Astrocyte of the cerebellum (primary cell): ENCODE measurements at places on chromosomes 5 and 9.

- DNase-seq, result no peak
Observed at GRCh38 chr9:102985162-102985895, 9.8 kb upstream of the CYLC2 start.

- DNase-seq, result no peak
Observed at GRCh38 chr9:30851600-30851999, 1532.8 kb upstream of the ACO1 start.

- DNase-seq, result no peak
Observed at GRCh38 chr9:23702311-23702922, 123.6 kb downstream of the ELAVL2 start.

DNA sequence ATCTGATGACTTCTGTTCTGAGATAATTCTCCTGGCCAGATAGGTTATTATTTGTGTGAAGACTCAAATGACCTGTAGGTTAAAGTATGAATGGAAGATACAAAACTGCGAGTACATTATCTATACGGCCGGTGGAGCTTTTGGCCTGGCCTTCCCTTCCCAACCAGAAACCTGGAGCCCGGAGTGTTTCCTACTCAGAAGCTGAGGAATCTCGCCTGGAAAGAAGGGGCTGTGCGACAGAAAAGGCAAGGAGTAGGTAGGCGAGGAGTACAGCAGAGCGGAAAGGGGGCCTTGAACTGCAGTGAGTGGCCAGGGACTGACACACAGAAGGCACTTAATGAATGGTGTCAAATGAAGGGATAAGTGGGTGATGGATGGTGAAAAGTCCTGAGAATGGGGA, 34.6 kb downstream of the ANGPTL2 start:
- DNase-seq, result no peak

GRCh38 chr5:78320401-78320800, 25.9 kb upstream of the AP3B1 start:
- peak; percentile 9 for DNase-seq

DNA sequence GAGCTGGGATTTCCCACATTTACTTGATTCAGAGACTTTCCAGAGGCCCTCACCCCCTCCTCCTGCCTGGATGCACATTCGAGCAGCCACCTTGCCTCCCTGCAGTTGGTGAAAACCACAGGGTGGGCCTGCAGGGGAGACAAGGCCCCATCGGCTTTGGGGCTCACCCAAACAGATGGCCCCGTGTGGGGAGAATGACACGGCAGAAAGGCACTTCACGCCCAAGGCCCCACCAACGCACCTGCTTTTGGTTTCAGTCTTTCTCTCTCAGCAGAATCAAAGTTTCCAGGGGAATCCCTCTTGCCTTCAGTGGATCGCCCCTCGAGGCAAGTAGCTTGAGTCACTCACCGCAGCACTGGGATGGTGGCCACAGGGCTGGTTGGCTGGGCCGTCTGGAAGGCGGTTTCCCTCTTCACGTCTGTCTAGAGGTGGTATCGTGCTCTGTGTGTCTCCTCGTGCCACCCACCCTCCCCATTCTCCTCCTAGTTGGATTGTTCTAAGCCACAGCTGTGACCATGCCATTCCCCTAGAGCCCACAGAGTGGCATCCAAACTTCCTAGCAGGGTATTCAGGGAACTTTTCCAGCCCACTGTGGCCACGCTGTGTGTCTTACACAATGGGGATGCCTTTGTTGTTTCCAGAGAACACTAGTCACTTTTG, 31.8 kb downstream of the SEC61B start:
- DNase-seq, result no peak

DNA sequence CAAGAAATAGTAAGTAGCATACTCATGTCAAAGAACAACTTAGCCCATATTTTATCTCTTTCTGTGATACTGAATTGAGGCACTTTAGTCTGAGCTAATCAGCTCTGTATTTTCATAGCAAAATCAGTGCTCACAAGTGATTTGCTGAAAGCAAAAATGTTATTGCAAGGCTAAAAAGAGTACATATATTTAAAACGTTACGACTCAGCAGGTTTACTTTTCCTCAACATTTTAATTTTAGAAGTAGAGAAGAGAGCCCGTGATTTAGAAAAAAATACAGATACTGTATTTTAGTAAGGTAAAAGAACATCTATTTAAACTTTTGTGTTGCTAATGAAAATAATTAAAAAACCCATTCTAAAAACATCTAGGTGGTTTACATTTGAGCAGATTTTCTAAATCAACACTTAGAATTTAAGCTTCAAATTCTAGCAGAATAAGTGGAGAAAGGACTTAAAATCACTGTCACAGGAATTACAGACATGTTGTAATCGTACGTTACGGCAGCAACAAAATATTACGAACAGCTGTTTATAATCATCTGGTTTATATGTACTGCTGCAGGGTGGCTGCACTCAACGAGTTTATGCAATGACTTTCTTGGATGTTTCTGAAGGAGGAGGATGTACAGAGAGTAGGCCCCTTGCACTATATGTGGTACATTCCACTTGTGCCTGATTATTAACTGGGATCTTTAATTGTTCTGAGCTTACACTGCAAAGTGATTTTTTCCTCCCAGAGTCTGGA, 20.1 kb downstream of the SREK1 start:
- DNase-seq, result no peak

GRCh38 chr5:65366655-65367054, 115.1 kb downstream of the ADAMTS6 start:
- peak; percentile 15 for DNase-seq

DNA sequence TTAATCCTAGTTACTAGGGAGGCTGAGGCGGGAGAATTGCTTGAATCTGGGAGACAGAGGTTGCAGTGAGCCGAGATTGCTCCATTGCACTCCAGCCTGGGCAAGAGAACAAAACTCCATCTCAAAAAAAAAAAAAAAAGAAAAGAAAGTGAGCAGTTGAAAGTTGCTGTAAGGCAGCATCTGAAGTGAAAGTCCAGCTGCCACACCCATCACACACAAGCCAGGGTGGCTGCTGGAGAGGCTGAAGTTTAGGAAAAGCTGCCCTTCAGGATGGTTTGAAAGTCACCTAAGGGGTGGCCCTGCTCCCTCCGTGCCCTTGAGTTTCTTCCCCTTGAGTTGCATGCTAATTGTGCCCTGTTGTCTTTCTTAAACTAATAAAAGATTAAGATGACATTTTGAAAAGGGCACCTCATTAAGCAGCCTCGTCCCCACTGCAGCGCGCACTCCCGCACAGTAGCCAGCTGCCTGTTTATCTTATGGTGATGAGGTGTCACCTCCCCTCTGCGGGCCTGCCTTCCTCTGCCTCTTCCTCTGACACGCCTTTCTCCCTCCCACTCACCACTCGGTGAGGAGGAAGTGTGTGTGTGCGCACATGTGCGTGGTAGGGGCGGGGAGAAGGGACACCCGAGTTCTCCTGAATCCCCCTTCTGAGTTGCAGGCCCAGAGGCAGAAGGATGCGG, 104.2 kb upstream of the PANK3 start:
- no peak for DNase-seq

DNA sequence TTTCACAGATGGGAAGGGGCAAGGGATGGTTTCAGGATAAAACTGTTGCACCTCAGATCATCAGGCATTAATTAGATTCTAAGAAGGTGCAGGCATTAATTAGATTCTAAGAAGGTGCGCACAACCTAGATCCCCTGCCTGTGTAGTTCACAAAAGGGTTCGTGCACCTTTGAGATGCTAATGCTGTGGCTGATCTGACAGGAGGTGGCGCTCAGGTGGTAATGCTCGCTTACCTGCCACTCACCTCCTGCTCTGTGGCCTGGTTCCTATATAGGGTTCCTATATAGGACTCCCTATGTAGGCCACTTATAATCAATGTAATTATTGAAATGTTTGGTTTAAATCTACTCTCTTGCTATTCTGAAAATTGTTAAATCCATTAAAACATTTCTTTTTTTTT, 171.0 kb downstream of the MSX2 start:
- DNase-seq, result no peak

- DNase-seq, result no peak
Observed at GRCh38 chr9:120937596-120937995, 11.0 kb upstream of the TRAF1 start.

DNA sequence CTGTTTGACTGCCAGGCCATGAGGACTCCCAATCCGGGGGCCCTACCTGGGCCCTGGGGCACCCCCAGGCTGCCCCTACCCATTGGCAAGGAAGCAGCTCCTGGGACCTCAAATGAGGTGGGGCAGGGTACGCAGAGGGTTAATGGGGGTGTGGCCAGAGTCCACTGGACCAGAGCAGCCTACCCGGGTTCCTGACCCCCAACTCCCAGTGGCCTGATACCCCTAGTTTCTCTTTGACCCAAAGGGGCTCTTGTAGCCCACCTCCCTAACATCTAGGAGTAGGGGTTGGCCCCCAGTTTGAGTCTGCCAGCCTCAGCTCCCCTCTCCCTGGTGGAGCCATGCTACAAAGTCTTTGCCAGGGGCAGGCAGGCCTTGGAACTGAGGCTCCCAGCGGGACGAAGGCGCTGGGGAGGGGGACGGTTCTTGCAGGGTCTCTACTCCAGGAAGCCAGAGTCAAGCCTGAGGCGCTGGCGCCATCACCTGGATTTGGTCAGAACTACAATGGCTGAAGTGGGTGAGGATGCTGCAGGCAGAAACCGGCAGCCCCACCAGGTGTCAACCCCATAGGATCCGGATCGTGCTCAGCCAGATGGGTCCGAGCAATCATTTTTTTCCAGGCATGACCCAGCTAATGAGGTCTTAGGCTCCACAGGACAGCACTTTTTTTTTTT, 8.4 kb upstream of the CERCAM start:
- peak; percentile 19 for DNase-seq

GRCh38 chr9:27835746-27836145, 262.5 kb upstream of the C9orf72 start:
- DNase-seq, result no peak

GRCh38 chr5:93571114-93571949, 9.7 kb downstream of the NR2F1-AS1 start:
- no peak for DNase-seq

- no peak for DNase-seq
Observed at GRCh38 chr5:57171816-57172465, 1.9 kb upstream of the GPBP1 start.

DNA sequence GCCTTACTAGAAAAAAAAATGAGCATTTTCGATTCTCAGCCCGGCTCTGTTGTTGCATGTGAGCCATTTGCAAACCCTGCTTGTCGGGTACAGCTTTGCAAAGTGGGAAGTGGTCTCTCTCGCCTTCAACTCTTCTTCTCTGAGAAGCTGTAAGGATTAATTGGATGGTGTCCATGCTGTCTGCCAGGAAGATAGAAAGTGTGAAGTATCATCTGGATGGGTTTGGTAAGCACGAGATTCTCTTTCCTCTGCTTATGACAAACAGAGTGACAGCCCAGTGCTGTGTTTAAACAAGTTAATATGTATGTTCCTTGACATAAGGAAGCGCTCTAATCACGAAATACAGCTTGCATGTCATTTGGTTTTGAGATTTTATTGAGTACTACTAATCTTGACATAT, 109.1 kb upstream of the SPATA31D4 start:
- no peak for DNase-seq

DNA sequence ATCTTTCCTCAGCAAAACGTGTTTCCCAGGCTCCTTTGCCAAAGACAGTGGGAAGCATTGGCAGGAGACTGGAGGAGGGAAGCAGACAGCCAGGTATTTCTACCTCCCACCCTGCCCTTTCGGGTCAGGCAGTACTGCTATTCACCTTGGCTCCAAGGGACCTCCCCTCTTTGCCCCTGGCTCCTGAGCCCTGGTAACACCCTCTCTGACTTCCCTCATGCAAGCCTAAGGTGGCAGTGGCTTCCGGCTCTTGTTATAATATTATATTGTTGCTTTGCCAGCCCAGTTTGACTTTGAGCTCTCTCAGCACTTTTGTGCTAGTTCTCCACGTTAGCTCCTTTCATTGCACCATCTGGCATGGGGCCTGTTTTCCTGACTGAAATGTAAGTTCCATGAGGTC, 81.6 kb upstream of the IFNK start:
- DNase-seq, result no peak

DNA sequence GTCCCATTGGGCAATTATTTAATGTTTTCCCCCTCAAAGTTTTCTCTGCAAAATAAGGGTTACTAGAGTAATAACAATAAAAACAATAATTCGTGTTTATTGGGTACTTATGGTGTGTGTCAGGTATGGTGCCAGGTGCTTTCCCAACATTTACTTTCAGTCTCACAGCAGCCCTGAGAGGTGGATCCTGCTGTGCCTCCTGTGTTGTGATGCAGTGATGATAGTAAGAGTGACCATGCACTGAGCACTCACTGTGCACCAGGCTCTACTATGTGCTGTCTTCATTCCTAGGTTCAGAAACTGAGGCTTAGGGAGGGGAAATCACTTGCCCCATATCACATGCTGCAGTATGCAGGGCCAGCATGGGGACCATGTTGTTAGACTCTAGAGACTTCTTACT, 15.5 kb downstream of the OTULINL start:
- no peak for DNase-seq

GRCh38 chr9:33233626-33234342, 6.2 kb upstream of the SPINK4 start:
- DNase-seq, result peak; percentile 67

GRCh38 chr5:150313921-150314716, 11.4 kb upstream of the ARSI start:
- DNase-seq, result no peak

GRCh38 chr9:34343090-34343489, 13.7 kb downstream of the NUDT2 start:
- no peak for DNase-seq

GRCh38 chr9:93678199-93679019, 102.0 kb downstream of the PHF2 start:
- no peak for DNase-seq

GRCh38 chr9:13432904-13433303, 153.4 kb upstream of the MPDZ start:
- no peak for DNase-seq

DNA sequence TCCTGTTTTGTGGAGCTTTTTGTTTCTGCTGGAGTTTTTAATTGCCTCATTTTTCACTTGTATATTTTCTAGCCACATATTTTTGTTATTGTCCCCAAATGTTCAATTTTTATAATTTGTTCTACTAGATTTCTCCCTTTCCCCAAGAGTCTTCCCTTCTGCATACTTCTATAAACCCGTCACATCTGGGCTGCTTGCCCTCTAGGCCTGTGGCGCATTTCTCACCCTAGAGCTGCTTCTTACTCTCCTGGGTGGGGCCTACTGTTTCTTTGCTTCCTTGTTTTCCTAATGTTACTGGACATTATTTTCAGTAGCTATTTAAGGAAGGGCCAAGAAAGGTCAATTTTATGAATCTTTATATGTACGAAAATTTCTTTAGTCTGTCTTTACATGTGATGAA, 51.5 kb downstream of the NXNL2 start:
- DNase-seq, result no peak

- DNase-seq, result no peak
Observed at GRCh38 chr9:126822278-126822677, 17.4 kb downstream of the ZBTB43 start.

GRCh38 chr5:116441223-116441622, 133.4 kb downstream of the SEMA6A start:
- no peak for DNase-seq

GRCh38 chr5:133387621-133388020, 224.7 kb downstream of the FSTL4 start:
- DNase-seq, result no peak
